Iris pigment epithelial cell (primary cell): ENCODE measurements at places on chromosomes 16 and 17.

DNA sequence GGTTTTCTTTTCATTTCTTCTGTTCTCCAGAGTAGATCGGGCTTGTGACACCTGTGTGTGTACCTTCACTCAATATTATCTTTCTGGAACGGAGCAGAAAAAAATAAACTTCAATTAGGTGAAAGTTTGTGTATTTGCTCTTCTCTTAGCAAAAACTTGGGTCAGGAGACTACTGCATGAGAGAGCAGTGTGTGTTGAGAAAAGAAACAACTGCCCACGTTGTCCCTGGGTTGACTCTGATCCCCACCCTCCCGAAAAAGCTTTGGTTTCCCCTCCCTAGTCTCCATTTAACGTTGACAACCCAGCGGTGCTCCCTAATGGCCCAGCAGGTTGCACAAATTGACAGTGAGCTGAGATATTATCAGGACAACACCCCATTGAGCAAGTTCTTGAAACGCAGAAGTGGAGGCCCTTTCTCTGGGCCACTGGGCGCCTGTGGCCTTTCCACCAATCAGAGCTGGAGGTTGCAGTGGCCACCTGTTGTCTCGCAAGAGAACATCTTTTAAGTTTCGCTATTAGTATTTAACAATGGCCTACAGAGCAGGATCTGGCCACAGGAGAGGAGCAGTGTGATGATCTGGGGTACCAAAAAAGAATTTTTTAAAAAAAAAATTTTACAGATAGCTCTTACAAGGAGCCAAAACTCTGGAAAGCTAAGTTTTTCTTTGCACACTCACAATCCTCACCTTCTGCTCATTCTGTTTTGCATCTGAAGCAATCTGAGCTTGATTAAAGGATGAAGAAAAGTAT lies 1.5 kb upstream of the TOX3 start:
- no peak for DNase-seq

GRCh38 chr16:59698346-59699020 lies 964.4 kb upstream of the GOT2 start:
- peak; percentile 10 for DNase-seq

DNA sequence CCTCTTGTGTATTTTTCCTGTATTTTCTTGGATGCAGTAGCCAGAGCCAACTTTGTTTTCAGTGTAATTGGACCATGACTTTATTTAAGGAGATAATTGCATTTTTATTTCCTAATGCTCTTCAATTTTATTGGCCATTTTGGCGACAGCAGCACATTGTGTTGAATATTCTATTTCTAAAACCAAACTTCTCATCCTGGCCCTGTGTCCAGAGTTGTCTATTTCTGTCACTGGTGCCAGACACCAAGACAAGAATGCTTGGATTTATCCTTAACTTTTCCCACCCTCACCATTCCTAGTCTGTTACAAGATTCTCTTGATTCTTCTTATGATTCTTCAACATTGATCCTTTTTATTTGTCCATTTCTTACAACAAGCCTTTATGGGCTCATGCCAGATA lies 37.1 kb downstream of the ARHGAP44 start:
- DNase-seq, result no peak

DNA sequence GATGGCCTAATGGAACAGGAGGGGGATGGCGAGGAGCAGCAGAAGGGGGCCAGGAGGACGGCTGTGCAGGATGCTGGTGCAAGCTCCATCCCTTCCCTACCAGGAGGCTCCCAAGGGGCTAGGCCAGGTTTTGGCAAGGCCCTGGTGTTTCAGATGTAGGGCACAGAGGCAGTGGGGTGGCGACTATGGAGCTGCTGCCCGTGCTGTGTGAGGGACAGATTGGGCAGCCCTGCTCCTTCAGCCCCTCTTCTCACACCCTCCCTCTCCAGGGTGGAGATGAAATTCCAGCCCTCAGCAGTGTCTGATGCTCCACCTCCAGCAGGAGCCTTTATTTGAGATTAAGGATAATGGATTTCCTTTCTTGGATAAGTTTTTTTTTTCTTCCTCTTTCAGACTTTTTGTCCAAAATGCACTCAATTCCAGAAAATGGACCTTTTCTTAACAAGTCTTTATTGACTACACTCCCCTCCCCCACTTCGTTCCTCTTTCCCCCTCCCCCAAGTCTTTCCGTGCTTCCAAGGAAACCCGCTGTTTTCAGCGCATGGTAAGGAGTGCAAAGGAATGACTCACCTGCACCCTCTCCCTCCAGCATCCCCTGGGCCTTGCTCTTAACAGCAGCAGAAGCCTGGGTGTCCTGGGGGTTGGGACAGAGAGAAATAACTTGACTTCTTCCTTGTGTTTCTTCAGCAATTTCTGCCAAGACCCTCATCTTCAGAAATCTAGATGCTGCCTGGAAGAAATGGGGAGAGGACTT lies 95.2 kb downstream of the CCDC182 start:
- DNase-seq, result peak; percentile 66

- DNase-seq, result no peak
These were observed 80.2 kb upstream of the CIBAR2 start for GRCh38 chr16:85192238-85193114.

DNA sequence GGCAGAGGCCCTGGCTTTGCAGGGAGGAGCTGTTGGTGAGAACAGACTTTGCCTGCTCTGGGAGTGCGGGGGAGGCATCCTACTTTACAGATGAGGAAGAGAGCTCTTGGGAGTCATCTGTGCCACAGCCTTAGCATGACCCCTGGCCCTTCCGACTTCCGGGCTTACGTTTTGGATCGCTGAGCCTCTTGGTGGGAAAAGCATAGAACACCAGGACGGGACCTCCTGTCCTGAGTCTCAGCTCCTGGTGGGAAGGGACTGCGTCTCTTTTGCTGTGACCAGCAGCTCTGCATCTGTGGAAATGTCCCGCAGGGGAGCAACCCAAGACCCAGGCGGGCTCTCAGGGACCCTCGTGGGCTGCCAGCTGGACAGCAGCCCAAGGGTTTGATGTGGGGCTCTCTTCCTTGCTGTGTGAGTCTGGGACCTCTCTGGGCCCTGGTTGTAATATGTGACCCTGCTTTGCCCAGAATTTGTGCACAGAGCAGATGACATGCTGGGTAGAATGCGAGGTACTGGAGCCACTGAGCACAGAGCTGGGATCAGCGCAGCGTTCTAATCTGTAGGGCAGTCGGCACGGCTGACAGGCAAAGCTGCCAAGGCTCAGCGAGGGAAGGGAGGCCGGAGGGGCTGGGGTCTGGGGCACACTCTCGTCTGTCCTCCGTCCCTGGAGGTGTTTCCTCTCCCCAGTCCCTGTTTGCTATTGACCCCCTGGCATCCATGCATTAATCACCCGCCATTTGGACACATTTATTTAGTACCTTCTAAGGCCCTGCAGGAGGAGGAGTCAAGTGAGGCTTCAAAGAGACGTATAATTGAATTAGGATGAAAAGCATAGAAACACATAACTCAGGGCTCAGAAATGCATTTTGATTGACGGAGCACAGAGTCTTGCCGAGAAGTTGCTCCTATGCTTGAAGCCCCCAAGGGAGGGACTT lies 64.0 kb downstream of the NT5M start:
- DNase-seq, result no peak

GRCh38 chr17:75110234-75110937 lies 617 bp downstream of the ARMC7 start:
- DNase-seq, result no peak

GRCh38 chr16:80915079-80915450 lies 91.6 kb downstream of the CMC2 start:
- DNase-seq, result no peak

DNA sequence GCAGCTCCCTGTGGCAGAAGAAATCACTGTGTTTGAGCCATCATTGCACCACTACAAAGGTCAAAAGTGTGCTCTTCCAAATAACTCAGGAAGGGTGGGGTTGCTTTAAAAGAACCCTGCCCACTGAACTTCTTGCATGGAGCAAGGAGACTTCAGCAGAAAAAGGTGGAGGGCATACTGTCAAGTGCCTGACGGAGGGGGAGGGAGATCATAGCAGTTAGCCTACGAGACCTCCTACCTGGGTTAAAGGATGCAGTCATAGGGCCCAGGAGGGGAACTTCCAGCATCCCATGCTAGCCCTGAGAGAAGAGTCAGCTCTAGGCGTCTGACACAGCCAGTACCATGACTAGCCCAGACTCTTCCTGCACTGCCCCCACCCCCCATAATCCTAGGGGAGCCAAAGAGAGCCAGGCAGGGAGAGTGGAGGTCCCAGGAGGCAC lies 45.3 kb upstream of the MSI2 start:
- DNase-seq, result peak; percentile 18

DNA sequence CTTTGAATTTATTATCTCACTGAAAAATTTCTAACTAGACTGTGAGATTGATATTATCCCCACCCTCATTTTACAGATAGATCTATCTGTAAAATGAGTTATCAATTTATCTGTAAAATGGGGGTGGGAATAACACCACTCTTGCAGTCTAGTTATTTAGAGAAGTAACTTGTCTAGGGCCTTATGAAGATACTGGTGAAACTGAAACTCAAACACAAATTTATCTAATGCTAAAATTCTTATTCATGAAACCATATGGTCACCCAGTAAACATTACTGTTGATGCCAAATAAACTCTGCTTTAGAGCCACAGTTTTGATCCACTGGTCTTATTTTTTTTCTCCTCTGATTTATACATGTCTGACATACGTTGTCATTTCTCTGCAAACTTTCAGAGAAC lies 52.1 kb upstream of the SMIM36 start:
- DNase-seq, result no peak

GRCh38 chr16:23304620-23305019 lies 2.5 kb downstream of the SCNN1B start:
- DNase-seq, result no peak

DNA sequence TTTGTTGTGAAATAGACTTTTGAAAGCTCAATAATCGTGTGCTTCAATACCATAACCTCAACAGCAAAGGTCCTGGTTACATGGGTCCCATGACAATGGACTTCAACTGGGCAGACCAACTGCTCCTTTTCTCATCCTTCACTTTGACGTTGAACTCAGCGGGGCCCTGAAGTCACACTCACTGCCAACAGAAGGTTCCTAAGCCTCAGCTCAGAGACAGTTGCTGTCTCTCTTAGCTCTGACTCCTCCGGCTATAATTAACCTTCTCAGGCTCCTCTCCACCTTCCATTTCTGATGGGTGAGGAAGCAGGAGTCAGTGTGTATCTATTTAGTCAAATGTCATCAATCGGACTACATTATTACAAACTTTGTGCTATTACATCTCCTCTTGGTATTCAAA lies 23.8 kb downstream of the MPP3 start:
- DNase-seq, result no peak

DNA sequence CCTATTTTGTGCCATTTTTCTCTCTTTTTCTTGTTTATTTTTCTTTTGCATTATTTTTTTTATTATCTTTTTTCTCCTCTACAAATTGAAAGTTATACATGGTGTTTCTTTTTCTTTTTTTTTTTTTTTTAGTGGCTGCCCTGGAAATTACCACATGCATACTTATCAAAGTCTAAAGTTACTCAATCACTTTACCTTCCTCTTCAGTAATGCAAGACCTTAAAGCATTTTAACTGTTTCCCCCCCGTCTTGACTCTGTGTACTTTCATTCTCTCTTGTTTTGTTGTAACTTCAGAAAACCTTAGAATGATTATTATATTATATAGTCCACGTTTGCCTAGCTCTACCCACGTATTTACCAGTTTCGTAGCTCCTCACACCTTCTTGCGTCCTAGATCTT lies 33.3 kb upstream of the SMPD3 start:
- no peak for DNase-seq

DNA sequence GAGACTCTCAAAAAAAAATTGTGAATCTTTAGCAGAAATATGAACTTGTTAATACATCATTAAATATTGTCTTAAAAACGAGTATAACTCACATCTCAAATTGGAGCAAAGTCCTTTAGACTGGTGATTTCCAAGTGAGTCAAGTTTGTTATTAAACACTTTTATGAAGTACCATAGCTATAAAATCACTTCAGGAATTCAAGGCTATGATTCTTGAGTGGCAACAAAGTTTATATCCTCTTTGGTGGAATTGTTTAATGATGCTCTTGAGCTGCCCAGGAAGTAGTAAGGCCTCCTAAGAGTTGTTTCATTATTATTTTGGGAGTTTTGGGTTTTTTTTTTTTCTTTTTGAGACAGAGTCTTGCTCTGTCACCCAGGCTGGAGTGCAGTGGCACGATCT lies 16.7 kb upstream of the BLMH start:
- DNase-seq, result no peak

- no peak for DNase-seq
These were observed 6.2 kb downstream of the ZNF75A start for GRCh38 chr16:3311496-3311895.

GRCh38 chr16:50490828-50491227 lies 57.4 kb upstream of the NKD1 start:
- DNase-seq, result no peak

DNA sequence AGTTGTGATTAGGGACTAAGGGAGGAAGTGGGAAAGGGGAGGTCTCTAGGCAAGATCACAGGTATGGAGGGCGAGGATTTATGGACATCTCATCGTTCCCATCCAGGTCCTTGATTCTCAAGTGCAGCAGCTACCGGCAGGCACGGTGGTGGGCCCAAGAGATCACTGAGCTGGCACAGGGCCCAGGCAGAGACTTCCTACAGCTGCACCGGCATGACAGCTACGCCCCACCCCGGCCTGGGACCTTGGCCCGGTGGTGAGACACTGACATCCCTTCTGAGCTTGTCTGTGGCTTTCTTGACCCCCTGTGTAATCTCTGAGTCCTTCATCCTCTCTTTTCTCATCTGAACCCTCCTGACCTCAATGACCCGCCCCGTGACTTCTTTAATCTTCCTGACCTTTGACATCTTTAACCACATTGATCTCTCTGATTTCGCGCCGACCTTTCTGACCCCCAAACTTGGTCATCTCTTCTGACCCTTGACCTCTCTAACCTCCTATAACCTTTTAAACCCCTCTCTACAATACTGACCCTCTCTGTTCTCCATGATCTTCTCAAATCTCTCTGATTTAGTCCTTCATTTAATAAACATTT lies 3.8 kb downstream of the PLD2 start:
- DNase-seq, result no peak

DNA sequence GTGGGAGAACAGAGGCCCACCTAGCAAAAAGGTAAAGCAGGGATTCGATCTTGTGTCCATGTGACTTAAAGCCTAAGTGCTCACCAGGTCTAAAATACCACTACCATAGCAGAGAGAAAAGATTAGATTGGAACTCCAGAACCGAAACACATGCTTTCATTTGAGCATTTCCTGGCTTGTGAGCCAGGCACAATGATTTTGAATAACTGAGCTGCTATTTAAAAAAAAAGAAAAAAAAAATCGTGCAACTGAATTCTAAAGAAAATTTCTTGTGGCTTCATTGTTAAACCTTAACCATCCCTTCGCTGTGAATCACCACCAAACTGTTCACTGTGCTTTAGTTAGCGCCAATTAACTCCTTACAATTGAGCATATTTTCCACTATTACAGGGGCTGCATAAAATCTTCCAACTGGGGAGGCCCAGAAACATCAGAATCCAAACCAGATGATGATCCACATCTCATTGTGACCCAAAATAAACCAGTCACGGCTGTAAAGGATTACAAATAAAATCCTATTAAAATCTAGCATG lies 366.4 kb upstream of the ERCC4 start:
- DNase-seq, result no peak

DNA sequence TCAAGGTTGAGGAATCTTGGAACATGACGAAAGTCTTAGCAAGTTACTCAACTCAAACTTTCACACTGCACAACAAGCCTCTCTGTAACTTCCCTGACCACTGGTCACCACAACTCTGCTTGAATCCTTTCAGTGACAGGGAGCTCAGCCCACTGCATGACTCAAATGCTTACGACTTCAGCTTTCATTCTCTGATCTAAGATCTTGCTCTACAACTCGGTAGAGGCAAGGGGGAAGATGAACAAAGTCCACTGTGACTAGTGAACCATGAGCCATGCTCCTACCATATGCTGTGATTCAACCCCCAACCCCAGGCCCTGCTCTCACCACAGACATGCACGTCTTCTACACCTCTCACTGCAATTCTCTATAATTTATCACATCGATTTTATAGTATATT lies 160.9 kb downstream of the SLC39A11 start:
- no peak for DNase-seq
